ENCODE measurements at places on chromosomes 12 and 14.

- no peaks in the 10 kb centered on the region for H3K4me1 ChIP-seq
- no peak overlapping the region for H3K27ac ChIP-seq
- H3K27me3 ChIP-seq: no peaks in the 10 kb centered on the region
- H3K36me3 ChIP-seq: no peaks in the 10 kb centered on the region
Observed at GRCh38 chr12:52581481-52581880, 7.8 kb upstream of the KRT74 start.

GRCh38 chr12:52872644-52873389 is 24.0 kb upstream of the KRT78 start:
- DNase-seq: no peak
- no peaks in the 10 kb centered on the region for H3K27me3 ChIP-seq
- peaks cover 21% of the 10 kb centered on the region for H3K4me1 ChIP-seq
- H3K36me3 ChIP-seq: no peaks in the 10 kb centered on the region

- H3K4me3 ChIP-seq: no peak overlapping the region
- no peak overlapping the region for H3K27ac ChIP-seq
- no peaks in the 10 kb centered on the region for H3K4me1 ChIP-seq
Observed at GRCh38 chr12:83265808-83266207, 579.1 kb downstream of the TMTC2 start.

DNA sequence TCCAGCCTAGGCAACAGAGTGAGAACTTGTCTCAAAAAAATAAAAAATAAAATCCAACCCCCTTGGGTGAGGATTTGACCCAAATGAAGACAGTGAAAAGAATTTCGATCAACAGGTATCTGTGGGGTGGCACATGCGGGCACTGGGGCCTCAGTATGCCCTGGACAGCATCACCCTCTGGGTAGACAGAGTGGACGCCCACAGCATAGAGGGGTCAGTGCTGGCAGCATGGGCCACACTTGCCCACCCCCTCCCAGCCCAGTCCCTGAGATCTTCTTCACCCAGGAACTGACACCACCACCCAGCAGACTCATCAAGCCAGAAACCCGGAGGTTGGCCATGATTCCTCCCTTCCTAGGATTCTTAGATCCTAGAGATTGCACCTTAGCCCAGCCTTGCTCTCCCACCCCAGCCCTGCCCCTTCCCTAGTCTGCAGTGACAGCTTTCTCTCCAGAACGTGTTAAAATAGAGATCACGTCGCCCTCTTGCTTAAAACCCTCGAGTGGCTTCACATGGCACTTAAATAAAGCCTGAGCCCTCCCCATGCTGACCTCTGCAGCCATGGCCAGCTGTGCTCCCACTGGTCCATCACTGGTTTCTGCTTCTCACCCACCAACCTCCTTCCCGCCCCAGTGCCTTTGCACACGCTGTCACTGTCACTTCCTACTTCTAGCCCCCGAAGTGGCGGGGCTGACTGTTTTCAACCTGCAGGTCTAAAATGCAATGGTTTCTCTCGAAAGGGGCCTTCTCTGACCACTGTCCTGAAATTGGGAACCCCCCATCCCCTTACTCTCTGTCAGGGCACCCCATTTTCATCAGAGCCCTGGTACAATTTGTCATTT is 26.2 kb upstream of the DYNC1H1 start:
- H3K4me3 ChIP-seq: no peak overlapping the region
- H3K27me3 ChIP-seq: no peaks in the 10 kb centered on the region
- no peaks in the 10 kb centered on the region for H3K36me3 ChIP-seq
- no peaks in the 10 kb centered on the region for H3K4me1 ChIP-seq

- no peak overlapping the region for H3K27ac ChIP-seq
- H3K27me3 ChIP-seq: no peaks in the 10 kb centered on the region
- H3K4me3 ChIP-seq: no peak overlapping the region
- DNase-seq: no peak
- H3K36me3 ChIP-seq: no peaks in the 10 kb centered on the region
Observed at GRCh38 chr12:131164096-131164872, 210.6 kb downstream of the ADGRD1 start.

GRCh38 chr12:115109863-115110262 is 425.9 kb upstream of the TBX3 start:
- no peaks in the 10 kb centered on the region for H3K27me3 ChIP-seq
- no peak overlapping the region for H3K27ac ChIP-seq
- H3K4me1 ChIP-seq: no peaks in the 10 kb centered on the region
- DNase-seq: no peak
- H3K4me3 ChIP-seq: no peak overlapping the region

- no peaks in the 10 kb centered on the region for H3K4me1 ChIP-seq
- no peak overlapping the region for H3K4me3 ChIP-seq
- no peaks in the 10 kb centered on the region for H3K27me3 ChIP-seq
- no peak for DNase-seq
Observed at GRCh38 chr12:112234303-112234702, 108.9 kb downstream of the TRAFD1 start.

- DNase-seq: no peak
- H3K4me1 ChIP-seq: peaks cover 8% of the 10 kb centered on the region
- no peaks in the 10 kb centered on the region for H3K27me3 ChIP-seq
- H3K27ac ChIP-seq: no peak overlapping the region
Observed at GRCh38 chr14:59582845-59583509, 6.4 kb upstream of the CCDC175 start.

DNA sequence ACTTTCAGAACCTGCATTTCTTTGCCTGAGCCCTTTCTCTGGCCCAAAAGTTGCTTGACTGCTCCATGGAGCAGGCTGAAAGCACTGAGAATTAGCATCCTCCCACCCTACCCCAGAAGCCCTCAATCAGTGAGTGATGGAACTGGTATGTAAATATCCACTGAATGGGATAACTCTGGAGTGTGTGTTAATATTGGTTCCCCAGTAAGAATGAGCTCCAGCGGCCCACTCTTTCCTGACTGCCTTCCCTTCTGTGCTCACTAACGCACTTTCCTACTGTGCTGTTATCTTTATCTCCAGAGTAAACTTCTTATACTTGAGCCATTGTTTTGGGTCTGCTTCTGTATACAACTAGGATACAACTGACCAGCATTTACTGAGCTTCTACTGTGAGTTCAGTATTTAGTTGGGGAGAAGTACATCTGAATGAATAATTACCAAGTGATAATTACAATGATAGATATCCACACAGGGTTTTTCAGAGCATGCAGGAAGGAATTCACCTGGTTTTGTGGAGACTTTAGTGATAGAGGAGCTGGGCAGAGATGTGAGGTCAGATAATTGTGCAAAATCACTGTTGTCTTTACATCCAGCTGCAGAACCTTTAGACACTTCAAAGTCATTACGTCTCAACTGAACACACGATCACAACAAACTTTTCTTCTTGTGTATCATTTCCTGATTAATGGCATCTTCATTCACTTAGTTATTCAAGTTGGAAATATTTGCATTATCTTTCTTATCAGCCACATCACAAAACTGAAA is 149.2 kb upstream of the BTG1 start:
- no peak overlapping the region for H3K27ac ChIP-seq
- H3K4me3 ChIP-seq: no peak overlapping the region
- DNase-seq: no peak

DNA sequence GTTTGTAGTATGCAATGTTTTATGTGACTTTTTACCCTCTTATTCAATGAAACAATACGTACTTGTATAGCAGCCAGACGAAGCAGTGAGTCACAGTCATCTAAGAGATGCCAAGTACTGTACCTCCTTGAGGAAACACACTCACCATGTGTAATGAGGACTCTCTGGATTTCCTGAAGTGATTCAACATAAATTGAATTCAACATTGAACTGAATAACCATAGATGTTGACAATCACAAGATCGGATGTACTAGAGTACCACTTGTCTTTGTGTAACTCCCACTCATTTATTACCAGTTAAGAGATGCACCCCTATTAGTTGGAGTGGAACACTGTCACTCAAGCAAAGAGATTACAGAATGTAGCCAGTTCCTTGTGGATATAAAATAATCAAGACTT is 175.2 kb upstream of the HMGA2 start:
- H3K36me3 ChIP-seq: no peaks in the 10 kb centered on the region
- H3K27ac ChIP-seq: no peak overlapping the region
- H3K4me1 ChIP-seq: peaks cover 6% of the 10 kb centered on the region
- DNase-seq: peak; percentile 30
- H3K27me3 ChIP-seq: no peaks in the 10 kb centered on the region
- no peak overlapping the region for H3K4me3 ChIP-seq

- no peak overlapping the region for H3K4me3 ChIP-seq
- no peak for DNase-seq
- no peaks in the 10 kb centered on the region for H3K36me3 ChIP-seq
Observed at GRCh38 chr12:104641862-104642261, 185.1 kb downstream of the CHST11 start.

DNA sequence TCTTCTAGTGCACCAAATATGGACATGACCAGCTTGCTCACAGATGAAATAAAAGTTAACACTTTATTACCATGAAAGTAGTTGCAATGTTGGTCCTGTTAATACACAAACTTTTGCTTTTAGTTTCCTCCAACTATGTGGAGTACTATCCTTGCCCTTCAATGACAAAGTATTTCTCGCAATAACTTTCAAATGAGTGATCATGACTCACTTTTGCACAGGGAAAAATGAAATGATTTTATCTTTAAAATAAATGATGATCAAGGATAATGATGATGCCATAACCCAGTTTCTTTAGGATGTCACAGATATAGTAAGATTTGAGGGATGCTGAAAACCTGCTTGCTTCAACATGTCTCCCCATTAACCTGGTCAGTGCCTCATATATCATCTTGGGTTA is 254.0 kb upstream of the KITLG start:
- DNase-seq: no peak
- no peak overlapping the region for H3K4me3 ChIP-seq
- H3K27ac ChIP-seq: no peak overlapping the region
- no peaks in the 10 kb centered on the region for H3K36me3 ChIP-seq

GRCh38 chr12:23428758-23429157 is 520.7 kb downstream of the SOX5 start:
- no peaks in the 10 kb centered on the region for H3K4me1 ChIP-seq
- H3K27ac ChIP-seq: no peak overlapping the region
- no peaks in the 10 kb centered on the region for H3K27me3 ChIP-seq
- H3K4me3 ChIP-seq: no peak overlapping the region

- no peaks in the 10 kb centered on the region for H3K27me3 ChIP-seq
- no peak for DNase-seq
- no peaks in the 10 kb centered on the region for H3K36me3 ChIP-seq
- H3K4me3 ChIP-seq: no peak overlapping the region
- H3K4me1 ChIP-seq: no peaks in the 10 kb centered on the region
Observed at GRCh38 chr12:68374307-68374982, 42.3 kb upstream of the MDM1 start.

GRCh38 chr12:93603762-93604161 is 31.3 kb downstream of the SOCS2 start:
- no peaks in the 10 kb centered on the region for H3K27me3 ChIP-seq
- H3K27ac ChIP-seq: no peak overlapping the region
- H3K4me3 ChIP-seq: no peak overlapping the region
- H3K4me1 ChIP-seq: peaks cover 4% of the 10 kb centered on the region
- DNase-seq: no peak

- DNase-seq: no peak
- H3K4me3 ChIP-seq: peak overlapping the region; percentile 93
- H3K36me3 ChIP-seq: no peaks in the 10 kb centered on the region
- peak overlapping the region; percentile 70 for H3K27ac ChIP-seq
- peaks cover 21% of the 10 kb centered on the region for H3K4me1 ChIP-seq
Observed at GRCh38 chr14:20970647-20970982, 15.3 kb downstream of the RNASE2 start.

- no peak overlapping the region for H3K27ac ChIP-seq
- no peaks in the 10 kb centered on the region for H3K27me3 ChIP-seq
- no peak for DNase-seq
- H3K4me1 ChIP-seq: no peaks in the 10 kb centered on the region
- no peak overlapping the region for H3K4me3 ChIP-seq
Observed at GRCh38 chr14:51087031-51087441, 7.9 kb downstream of the TRIM9 start.

DNA sequence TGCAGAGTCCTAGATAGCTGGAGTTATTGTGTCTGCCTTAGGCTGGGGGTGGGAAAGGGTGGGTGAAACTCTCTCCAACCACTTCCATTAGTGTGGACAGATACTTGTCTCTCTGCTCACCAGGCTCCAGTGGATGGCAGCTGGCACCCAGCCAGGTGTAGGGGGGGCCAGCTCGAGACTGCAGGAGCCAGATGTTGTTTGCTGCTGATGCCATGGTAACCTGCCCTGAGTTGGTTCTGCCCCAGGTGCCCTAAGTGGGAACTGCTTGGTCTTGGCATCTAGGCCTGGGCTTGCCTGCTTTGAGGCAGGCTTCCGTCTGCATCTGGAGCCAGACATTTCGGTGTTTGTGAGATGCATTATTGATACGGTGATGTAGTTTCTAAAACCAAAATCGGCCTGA is 82.2 kb downstream of the ADCK1 start:
- no peaks in the 10 kb centered on the region for H3K4me1 ChIP-seq
- no peaks in the 10 kb centered on the region for H3K36me3 ChIP-seq

- H3K4me3 ChIP-seq: peak within 1 kb of the TSS; percentile 62
- no peak within 1 kb of the TSS for H3K27ac ChIP-seq
- H3K4me1 ChIP-seq: peaks cover 8% of the 10 kb centered on the region
- H3K36me3 ChIP-seq: no peaks in the 10 kb centered on the region
- H3K27me3 ChIP-seq: peaks cover 11% of the 10 kb centered on the region
Observed at GRCh38 chr14:76375947-76376404, at the start of gene ESRRB. Gene ESRRB, plus strand, starts transcription at chr14:76376137. Its CDS starts 265 bp downstream, at chr14:76376402.

DNA sequence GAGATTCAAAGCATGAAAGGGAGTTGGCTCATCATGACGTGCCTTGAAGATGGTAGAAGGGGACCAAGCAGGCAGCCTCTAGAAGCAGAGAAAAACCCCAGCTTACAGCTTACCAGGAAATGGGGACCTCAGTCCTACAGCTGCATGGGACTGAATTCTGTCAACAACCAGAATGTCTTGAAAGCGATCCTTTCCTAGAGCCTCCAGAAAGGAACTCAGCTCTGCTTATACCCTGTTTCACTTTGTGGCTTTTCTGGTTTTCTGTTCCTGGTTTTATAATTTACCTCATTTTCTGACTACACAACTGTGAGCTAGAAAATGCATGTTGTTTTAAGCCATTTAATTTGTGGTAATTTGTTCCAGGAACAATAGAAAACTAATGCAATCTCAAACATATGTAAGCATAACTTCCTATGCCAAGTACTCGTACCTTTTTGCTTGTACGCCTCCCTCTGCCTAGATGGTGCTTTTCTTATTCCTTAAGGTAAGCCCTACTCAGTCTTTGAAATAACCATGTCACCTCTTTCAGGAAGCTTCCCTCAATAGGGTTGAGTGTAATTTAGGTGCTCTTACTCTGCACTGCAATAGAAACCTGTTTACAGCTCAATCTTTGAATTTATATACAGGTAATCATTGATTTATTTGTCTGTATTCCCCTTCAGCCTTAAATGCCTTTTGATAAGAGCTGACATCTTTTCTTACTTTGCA is 348.8 kb downstream of the TMEM117 start:
- no peak overlapping the region for H3K27ac ChIP-seq
- no peak overlapping the region for H3K4me3 ChIP-seq
- no peak for DNase-seq
- no peaks in the 10 kb centered on the region for H3K4me1 ChIP-seq

- no peaks in the 10 kb centered on the region for H3K4me1 ChIP-seq
- no peaks in the 10 kb centered on the region for H3K27me3 ChIP-seq
- H3K4me3 ChIP-seq: no peak overlapping the region
- no peak for DNase-seq
Observed at GRCh38 chr14:53515276-53515675, 362.2 kb upstream of the DDHD1 start.

Measured in thoracic aorta (tissue), 2 donors.